ENCODE measurements at places on chromosomes 16 and 17.
A peak's percentile ranks its signal among the peaks of the same experiment; 100 is the strongest.

- no peak for DNase-seq
These were observed 250.2 kb downstream of the CDH13 start for GRCh38 chr16:82876951-82877350.

GRCh38 chr17:82003411-82004381 is 19.0 kb downstream of the CENPX start:
- no peak for DNase-seq

- no peak for DNase-seq
These were observed 12.3 kb downstream of the ALOXE3 start for GRCh38 chr17:8105957-8106398.

- peak; percentile 25 for DNase-seq
These were observed 594.2 kb downstream of the KCNJ18 start for GRCh38 chr17:22286337-22287041.

GRCh38 chr17:81508639-81509206 is 3.9 kb downstream of the ACTG1 start:
- no peak for DNase-seq

GRCh38 chr16:51374346-51374745 is 223.3 kb upstream of the SALL1 start:
- no peak for DNase-seq

DNA sequence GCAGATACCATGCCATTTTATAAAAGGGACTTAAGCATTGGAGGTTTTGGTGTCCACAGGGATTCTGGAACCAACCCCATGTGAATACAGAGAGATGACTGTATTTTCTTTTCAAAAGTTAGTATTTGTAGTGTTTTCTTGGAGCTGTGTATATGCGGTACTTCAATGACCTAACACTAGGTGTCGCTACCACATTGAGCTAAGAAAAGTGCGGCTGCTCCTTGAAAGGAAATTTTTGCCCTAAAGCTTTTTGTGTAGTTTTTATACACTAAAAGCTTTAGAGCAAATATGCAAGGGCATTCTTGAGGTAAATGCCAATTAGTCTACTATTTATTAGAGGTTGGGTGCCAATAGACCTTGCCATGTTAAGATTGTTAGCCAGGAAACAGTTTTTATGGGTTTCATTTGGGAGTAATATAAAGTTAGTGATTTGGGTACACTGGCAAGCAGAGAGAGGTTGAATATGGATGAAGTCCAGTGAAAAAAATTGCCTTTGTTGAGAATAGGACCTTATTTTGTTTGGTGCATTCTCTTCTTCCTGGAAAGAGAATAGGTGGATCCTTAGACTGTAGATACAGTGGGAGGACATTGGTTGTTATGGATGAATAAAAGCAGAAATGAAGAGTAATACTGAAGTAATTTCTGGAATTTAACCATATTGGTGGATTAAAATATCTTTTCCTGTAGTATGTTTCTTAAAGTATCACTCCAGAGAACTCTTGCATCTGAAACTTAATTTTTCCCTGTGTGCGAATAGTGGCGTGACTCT is 43.3 kb downstream of the BCAS3 start:
- DNase-seq, result peak; percentile 64

GRCh38 chr16:50596762-50597450 is 48.7 kb downstream of the NKD1 start:
- no peak for DNase-seq

DNA sequence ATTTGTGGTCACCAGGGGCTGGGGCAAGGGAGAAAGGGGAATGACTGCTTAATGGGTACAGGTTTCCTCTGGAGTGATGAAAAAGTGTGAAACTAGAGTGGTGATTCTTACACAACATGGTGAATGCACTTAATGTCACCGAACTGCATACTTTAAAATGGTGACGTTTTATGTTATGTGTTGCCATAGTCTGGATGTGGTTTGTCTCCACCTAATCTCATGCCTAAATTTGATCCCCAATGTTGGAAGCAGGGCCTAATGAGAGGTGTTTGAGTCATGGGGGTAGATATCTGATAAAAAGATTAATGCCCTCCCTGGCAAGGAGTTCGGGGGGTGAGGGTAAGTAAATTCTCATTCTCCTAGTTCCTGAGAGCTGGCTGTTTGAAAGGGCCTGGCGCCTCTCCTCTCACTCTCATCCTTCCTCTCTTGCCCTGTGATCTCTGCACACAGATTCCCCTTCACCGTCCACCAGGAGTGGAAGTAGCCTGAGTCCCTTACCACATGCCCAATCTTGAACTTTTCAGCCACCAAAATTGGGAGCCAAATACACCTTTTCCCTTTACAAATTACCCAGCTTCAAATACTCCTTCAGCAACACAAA is 15.3 kb downstream of the XPO6 start:
- no peak for DNase-seq

Data from RPMI8226 (cell line).